Panc1 (cell line): ENCODE measurements at places on chromosomes 13 and 19. TPM values are rescaled to one million over a fixed set of nuclear protein-coding genes. Genes with fewer than 3 reads are reported as not detected.

DNA sequence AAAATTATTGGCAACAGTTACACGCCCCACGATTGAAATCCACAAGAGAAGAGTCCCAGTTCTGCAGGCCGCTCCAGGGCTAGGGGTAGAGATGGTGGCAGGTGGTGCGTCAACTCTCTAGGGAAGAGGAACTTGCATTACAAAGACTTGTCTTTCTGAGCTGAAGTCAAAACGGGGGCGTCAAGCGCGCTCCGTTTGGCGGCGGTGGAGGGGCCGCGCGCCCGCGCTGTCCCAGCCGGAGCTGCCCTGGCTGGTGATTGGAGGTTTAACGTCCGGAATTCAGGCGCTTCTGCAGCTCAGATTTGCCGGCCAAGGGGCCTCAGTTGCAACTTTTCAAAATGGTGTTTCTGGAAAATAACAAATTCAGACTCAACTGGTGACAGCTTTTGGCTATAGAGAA lies 38.9 kb downstream of the SOX1 start:
- no peak overlapping the region for H3K4me3 ChIP-seq
- no peak for DNase-seq
- H3K27me3 ChIP-seq: peaks cover 3% of the 10 kb centered on the region

DNA sequence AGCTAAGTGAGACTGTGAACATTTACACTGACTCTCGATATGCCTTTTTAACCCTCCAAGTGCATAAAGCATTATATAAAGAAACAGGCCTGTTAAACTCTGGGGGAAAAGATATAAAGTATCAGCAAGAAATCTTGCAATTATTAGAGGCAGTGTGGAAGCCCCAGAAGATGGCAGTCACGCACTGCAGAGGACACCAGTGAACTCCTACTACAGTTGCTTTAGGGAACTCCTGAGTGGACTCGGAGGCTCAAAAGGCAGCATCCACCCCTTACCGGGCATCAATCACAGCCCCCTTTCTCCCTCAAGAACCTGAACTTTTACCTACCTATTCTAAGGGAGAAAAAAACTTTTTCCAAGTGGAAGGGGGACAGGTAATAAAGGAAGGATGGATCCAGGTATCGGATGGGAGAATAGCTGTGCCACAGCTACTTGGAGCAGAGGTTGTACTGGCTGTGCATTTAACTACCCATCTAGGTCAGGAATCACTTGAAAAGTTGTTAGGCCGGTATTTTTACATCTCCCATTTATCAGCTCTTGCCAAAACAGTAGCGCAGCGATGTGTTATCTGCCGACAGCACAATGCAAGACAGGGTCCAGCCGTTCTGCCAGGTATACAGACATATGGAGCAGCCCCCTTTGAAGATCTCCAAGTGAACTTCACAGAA lies 80.1 kb downstream of the ZNF486 start:
- no peaks in the 10 kb centered on the region for H3K27me3 ChIP-seq
- DNase-seq: peak; percentile 5

DNA sequence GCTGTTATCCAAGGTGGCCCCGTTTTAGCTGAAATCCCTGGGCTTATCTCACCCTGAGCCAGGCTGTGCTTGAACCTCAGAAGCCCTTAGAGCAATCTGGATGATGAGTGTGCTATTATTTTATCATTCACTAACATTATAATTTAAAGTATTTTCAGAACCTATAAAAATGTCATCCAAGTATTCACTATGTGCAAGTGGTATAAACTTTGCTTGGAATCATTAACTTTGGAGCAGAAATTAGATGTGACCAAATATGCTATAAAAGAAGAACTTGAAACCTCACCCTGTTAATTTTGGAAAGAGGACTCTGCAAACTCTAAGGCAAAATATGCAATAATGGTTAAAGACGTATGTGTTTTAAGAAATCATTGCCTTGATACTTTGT lies 147.5 kb downstream of the USP12 start:
- peak overlapping the region; percentile 98 for H3K27ac ChIP-seq
- DNase-seq: no peak
- H3K4me3 ChIP-seq: no peak overlapping the region
- no peaks in the 10 kb centered on the region for H3K27me3 ChIP-seq
- no peaks in the 10 kb centered on the region for H3K36me3 ChIP-seq

DNA sequence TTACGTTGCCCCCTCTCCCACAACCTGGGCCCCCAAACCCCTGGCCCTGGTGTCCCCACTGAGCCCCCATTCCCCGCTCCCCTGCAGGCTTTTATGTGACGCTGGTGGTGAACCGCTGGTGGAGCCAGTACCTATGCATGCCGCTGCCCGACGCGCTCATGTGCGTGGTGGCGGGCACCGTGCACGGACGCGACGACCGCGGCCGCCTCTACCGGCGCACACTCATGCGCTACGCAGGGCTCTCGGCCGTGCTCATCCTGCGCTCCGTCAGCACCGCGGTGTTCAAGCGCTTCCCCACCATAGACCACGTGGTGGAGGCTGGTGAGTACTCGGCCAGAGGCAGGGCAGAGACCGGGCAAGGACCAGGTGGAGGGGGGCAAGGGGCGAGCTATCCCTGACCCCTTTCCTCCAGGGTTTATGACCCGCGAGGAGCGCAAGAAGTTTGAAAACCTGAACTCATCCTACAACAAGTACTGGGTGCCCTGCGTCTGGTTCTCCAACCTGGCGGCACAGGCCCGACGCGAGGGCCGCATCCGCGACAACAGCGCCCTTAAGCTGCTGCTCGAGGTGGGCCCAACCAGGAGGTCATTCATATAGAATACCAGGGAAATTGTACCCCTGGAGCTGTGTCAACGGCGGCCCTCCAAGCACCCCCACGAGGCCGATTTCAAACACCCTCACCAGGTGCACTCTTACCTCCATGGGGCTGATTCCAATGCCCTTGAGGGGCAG lies 3.0 kb downstream of the BEST2 start:
- no peaks in the 10 kb centered on the region for H3K36me3 ChIP-seq
- no peaks in the 10 kb centered on the region for H3K27me3 ChIP-seq
- no peak for DNase-seq

DNA sequence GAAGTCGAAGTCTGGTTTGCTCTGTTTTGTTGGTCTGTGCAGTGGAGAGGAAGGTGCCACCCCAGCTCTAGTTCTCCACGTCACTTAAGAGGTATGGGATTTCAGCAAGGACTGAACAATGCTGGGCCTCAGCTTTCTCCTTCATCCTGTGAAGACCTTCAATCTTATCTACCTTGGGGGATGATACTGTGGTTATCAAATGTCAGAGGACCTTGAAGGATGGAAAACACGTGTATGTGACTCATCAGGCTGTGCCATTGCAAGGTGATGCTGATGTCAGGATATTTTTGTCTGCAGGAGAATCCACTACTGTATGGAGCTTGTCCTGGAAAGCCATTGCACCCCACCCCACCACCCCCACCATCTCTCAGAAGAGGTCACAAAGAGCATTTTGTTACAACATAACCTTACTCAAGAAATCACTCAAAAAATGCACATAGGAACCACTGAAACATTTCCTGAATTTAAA lies 81.4 kb upstream of the UQCRFS1 start:
- H3K27ac ChIP-seq: no peak overlapping the region
- H3K27me3 ChIP-seq: no peaks in the 10 kb centered on the region
- no peaks in the 10 kb centered on the region for H3K4me1 ChIP-seq
- no peak overlapping the region for H3K4me3 ChIP-seq
- no peak for DNase-seq
- H3K36me3 ChIP-seq: no peaks in the 10 kb centered on the region

DNA sequence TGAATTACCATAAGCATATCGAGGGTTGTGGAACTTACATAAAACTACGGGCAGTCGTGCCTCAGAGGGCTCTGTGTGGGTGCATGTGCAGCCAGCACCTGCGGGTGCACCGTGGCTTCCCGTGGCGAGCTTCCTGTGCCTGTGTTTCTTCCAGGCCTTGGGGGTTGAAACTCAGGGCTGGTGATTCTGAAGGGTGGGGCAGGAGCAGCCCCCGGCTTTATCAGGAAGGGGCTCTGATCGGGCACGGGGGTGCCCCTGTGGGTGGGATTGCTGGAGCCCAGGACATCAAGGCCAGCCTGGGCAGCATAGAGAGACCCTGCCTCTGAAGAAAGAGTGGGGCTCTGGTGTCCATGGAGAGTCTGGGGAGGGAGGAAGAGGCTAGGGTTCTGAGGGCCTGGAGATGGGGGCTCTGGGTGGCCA lies 11.1 kb downstream of the ATP4B start:
- H3K4me1 ChIP-seq: peaks cover 14% of the 10 kb centered on the region
- no peak overlapping the region for H3K4me3 ChIP-seq
- H3K27ac ChIP-seq: no peak overlapping the region
- no peaks in the 10 kb centered on the region for H3K36me3 ChIP-seq
- no peak for DNase-seq
- H3K27me3 ChIP-seq: no peaks in the 10 kb centered on the region

GRCh38 chr13:88674841-88675240 lies 1003.7 kb downstream of the SLITRK5 start:
- no peaks in the 10 kb centered on the region for H3K27me3 ChIP-seq
- H3K4me3 ChIP-seq: no peak overlapping the region
- no peak for DNase-seq
- H3K4me1 ChIP-seq: no peaks in the 10 kb centered on the region
- no peaks in the 10 kb centered on the region for H3K36me3 ChIP-seq
- H3K27ac ChIP-seq: no peak overlapping the region

DNA sequence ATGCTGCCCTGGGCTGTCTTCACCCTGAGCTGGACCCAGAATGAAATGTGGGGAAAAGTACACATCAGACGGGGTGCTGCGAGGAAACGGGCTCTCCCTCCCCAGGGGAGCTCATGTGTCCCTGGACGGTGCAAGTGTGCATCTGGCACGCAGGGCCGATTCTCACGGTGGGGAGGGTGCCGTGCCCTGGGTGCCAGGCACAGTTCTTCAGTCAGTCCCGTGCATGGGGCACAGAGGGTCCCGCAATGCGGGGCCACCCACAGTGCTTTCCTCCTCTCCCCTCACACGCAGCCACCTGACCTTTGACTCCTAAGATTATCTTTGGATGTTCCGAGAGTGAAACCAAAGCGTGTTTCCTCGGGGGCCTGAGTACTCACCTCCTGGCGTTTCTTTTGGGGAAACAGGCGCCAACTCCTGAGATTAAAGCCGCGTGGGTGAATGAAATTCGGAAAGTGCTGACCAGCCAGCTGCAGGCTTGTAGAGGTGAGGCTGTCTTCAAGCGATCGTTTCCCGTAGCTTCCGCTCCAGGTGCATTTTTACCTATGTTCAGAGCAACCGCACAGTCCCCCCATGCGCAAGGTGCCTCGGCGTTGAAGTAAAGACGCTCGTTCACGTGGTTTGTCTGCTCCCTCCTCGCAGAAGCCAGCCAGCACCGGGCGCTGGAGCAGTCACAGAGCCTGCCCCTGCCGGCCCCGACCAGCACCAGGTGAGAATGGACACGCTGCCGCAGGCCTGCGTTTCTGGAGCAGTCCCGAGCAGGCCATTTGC lies 17.5 kb upstream of the F7 start:
- no peaks in the 10 kb centered on the region for H3K27me3 ChIP-seq
- no peak for DNase-seq
- H3K27ac ChIP-seq: no peak overlapping the region
- no peaks in the 10 kb centered on the region for H3K36me3 ChIP-seq
- no peak overlapping the region for H3K4me3 ChIP-seq
- H3K4me1 ChIP-seq: no peaks in the 10 kb centered on the region

DNA sequence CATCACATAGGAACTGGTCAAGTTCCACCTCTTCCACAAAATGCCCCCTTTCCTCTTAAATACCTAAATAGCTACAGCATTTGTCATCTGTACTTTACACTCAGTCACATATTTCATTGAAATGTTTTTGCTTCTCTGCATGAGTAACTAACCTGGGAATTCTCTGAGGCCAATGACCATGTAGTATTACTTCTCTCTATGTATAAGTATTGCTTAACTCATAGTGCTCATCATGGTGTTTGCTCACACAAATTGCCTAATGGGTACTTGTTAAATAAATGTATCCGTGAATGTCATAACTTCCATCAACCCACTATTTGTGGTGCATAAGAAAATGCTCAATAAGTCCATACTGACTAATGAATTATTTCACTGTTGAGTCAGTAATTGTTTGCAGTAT lies 115.5 kb downstream of the FGF14 start:
- no peak overlapping the region for H3K27ac ChIP-seq
- H3K27me3 ChIP-seq: no peaks in the 10 kb centered on the region
- no peaks in the 10 kb centered on the region for H3K36me3 ChIP-seq
- DNase-seq: no peak

The CD22 gene
- 0.74 TPM for total RNA-seq

The ZNF530 gene
- 8.9 TPM for total RNA-seq

The PPP5C gene
- total RNA-seq: 58.1 TPM

The GTF3A gene
- 111 TPM for total RNA-seq

The EHD2 gene
- 41.8 TPM for total RNA-seq

The SIGLEC12 gene
- not detected for total RNA-seq
